DND-41 (cell line): ENCODE measurements at places on chromosomes 2 and 18.
A peak's percentile ranks its signal among the peaks of the same experiment; 100 is the strongest.

DNA sequence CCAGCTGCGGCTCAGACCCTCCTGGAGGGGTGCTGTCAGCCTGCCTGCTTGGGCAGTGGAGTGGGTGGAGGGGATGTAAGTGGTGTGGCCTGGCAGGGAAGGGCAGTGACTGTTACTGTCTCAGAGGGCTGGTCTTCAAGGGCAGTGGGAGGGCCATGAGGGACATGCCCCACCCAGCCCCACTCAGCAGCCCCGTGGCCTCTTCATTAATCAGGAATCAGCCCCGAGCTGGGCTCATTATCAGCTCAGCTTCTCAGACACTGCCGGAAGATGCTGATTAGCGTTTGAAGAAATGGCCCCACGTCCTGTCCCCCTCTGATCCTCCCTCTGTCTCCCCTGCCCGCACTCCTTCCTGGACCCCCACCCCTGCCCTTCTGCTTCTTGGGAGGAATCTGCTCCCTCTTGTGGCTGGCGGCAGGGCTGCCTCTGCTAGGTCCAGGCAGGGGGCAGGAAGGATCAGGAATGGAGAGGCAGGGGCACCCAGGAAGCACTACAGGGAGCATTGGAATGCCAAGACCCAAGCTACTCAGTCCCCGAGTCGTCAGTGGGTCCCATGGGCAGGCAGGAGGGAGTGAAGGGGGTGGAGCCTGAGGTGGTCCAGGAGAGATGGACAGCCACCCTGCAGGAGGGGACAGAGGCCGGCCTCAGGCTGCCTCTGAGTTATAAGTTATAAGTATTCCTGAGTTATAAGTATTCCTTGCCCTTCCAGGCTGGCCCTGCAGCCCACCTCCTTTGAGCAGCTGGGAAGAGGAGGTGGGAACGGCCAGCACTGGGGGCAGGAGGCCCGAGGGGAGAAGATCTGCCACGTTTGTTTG, 7.0 kb downstream of the ASIC4 start:
- peaks cover 39% of the 10 kb centered on the region for H3K27me3 ChIP-seq
- H3K4me3 ChIP-seq: no peak overlapping the region
- H3K4me1 ChIP-seq: peaks cover 8% of the 10 kb centered on the region
- H3K27ac ChIP-seq: no peak overlapping the region
- DNase-seq: peak; percentile 55

DNA sequence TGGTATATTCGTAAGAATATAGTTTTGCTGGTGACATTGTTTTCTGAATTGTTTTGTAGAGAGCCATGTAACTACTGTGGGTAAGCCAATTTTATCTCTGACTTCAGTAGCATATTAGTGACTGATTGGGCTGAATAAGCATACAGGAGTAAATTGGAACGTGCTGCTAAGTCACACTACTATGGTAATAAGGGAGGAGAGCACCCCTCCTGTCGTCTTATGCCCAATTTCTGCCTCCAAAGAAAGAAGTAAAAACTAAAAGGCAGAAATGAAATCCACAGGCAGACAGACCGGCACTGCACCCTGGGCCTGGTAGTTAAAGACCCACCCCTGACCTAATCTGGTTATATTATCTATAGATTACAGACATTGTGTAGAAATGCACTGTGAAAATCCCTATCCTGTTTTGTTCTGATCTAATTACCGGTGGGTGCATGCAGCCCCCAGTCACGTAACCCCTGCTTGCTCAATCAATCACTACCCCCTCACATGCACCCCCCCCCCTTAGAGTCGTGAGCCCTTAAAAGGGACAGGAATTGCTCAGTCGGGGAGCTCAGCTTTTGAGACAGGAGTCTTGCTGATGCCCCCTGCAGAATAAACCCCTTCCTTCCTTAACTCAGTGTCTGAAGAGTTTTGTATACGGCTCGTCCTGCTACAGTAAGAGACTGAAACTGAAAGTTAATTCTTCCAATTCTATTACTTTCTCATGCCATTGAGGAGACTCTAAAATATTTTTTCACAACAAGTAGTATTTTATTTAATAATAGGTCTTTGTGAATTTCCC, 167.0 kb downstream of the ZNF804A start:
- no peaks in the 10 kb centered on the region for H3K36me3 ChIP-seq
- H3K27ac ChIP-seq: no peak overlapping the region
- DNase-seq: no peak
- no peak overlapping the region for H3K4me3 ChIP-seq
- no peaks in the 10 kb centered on the region for H3K27me3 ChIP-seq

- no peak for DNase-seq
- H3K4me3 ChIP-seq: no peak overlapping the region
- H3K27me3 ChIP-seq: no peaks in the 10 kb centered on the region
- no peak overlapping the region for H3K27ac ChIP-seq
These were observed 18.9 kb upstream of the OTOS start for GRCh38 chr2:240159251-240159839.

DNA sequence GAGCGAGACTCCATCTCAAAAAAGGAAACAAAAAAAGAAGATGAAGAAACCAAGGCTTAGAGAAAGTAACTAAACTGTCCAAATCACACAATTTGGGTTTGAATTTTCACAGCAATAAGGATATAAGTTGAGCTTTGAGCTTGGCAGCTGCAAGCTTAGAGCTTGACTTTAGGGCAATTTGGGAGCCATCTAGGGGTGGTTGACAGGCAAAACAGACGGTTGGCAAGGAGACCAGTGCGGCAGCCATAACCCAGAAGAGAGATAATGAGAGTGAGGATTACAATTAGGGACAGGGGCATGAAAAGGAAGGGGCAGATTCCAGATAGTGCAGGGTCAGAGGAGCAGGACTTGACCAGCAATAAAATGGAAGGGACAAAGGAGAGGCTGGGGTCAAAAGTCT, 382.2 kb upstream of the HNRNPA3 start:
- DNase-seq: no peak
- no peaks in the 10 kb centered on the region; the same call in 1 of the 2 replicates for H3K4me1 ChIP-seq
- H3K36me3 ChIP-seq: no peaks in the 10 kb centered on the region
- H3K4me3 ChIP-seq: no peak overlapping the region
- no peak overlapping the region for H3K27ac ChIP-seq
- peaks cover 19% of the 10 kb centered on the region for H3K27me3 ChIP-seq

GRCh38 chr18:22493940-22494339, 76.2 kb upstream of the CTAGE1 start:
- no peak overlapping the region for H3K27ac ChIP-seq
- no peaks in the 10 kb centered on the region for H3K4me1 ChIP-seq
- DNase-seq: no peak
- no peak overlapping the region for H3K4me3 ChIP-seq
- H3K36me3 ChIP-seq: no peaks in the 10 kb centered on the region
- H3K27me3 ChIP-seq: no peaks in the 10 kb centered on the region

DNA sequence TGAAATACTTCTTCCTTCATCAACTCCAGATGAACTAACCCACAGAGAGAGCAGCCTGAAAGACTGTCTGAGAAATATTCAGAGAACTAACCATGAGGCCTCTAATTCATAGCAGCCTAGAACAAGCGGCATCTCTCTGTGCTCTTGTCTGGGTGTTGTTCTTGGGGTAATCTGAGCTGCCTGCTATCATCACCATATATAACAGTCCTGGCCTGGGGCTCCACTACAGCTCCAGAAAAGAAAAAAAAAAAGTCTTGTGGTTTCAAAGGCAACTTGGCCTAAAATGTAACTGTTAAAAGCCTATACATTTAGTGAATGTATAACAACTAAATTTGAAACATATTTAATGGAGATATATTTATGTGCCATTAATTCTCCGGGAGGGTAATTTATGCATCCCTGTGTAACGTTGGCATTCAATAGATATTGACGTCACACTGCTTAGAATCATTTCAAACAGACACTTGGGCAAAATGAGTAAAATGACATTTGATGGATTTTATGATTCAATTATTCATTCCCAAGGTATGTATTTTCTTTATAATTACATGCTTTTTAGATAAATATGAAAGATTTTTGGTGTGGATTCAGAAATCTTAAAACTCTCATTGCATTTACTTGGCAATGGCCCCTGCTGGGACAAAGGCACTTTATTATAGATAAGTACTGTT, 294.3 kb downstream of the HRH4 start:
- H3K27ac ChIP-seq: no peak overlapping the region
- DNase-seq: no peak
- no peaks in the 10 kb centered on the region for H3K36me3 ChIP-seq
